GM12878 (cell line): ENCODE measurements at places on chromosomes 5 and 9.

DNA sequence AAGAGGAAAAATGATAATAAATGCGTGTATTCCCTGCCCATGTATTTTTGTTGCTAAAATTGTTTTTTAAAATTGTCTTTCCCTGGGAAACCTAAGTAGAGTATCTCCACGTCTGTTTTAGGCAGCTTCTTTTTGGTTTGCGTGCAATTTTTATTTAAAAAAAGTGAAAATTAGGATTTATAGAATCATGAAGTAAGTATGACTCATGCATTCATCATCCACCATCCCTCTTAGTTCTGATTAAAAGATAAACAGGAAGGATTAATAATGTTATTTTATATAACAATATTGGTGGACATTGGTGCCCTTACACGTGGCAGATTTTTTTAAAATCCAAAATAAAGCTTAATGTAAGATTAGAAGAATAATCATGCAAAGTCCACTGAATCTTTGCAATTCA is 358.7 kb downstream of the MED10 start:
- no peak for DNase-seq

GRCh38 chr9:99222416-99223270 is 561 bp downstream of the SEC61B start:
- DNase-seq, result no peak

DNA sequence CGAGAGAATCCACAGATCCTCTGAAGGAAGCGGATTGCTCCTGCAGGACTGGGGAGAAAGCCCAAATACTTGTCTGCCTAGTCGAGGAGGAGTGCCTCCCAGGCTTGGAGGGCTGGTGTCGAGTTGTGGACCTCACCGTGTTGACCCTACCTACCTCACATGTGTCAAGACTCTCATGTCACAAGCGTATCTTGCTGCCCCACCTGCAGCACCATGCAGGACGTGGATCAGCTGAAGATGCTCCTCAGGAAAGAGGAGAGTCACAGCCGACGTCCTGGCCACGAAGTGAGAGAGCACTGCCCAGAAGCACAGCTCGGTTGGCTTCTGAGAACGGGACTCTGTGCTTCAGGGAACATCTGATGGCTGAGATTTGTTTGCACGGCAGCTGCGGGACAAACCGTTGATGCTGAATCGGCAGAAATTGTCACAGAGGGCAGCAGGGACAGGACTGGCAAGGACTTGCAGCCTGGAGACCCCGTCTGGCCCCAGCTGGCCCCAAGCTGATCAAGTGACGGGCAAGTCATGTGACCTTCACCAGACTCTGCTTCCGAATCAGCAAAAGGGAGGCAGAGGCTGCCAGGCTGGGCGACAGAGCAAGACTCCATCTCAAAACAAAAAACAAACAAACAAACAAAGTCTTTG is 119.1 kb upstream of the ITGA1 start:
- no peak for DNase-seq

- no peak for DNase-seq
These were observed 21.9 kb downstream of the MAMDC2 start for GRCh38 chr9:70065572-70065971.

DNA sequence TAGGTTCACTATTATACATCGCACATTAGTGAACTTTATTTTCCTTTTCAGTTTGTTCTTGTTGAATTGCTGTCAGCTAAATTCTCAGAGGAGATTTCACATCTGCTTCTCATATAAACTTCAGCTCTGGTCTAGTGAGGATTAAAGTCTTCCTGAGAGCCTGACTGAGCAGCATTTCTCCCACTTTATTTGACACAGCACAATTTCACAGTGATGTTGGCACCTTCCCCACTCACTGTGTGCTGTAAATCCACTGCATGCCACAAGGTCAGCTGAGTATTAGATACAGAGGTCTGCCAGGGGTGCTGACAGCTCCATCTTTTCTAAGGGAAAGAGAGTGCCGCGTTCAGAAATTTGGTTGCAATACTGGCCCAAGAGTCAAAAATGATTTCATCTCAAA is 567.4 kb downstream of the PRR16 start:
- no peak for DNase-seq

DNA sequence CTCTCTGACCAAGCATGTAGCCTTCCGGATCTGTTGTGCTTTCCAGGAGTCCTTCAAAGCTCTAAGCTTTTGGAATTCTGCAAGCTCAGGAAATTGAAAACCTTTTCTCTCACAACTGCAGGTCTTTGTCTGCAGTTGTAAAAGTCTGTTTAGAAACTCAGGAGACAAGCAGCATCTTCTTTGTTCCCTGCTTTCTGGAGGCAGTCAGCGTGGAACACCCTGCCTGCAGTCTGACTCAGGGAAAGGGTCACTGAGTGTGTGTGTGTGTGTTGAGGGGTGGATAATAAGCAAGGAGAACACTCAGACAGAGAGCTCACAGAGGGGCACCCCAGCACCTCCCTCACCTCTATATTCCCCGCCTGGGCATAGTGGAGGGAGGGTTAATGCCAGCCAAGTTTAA is 29.1 kb downstream of the KCNIP1 start:
- no peak for DNase-seq

GRCh38 chr5:142015781-142016533 is 3.1 kb upstream of the GNPDA1 start:
- DNase-seq, result no peak

DNA sequence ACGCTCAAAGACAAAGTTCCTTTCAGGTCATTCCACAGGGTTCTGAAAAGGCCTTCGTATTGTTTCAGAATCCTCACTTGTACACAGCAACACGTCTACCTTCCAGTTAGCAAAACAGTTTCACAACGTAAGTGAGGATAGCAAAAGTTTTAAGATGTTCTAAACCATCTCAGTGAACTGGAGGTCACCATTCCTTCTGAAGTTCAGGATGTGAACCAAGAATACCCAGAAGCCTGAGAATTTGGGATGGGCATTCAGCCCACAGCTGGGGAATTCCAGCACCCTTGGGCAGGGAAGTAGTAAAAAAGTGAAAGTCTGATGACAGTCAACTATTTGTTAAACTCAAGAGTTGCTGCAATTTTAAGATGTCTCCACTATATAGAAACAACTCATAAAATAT is 224.5 kb downstream of the BNC2 start:
- DNase-seq, result no peak

GRCh38 chr5:119285070-119285916 is 70.5 kb upstream of the TNFAIP8 start:
- no peak for DNase-seq

DNA sequence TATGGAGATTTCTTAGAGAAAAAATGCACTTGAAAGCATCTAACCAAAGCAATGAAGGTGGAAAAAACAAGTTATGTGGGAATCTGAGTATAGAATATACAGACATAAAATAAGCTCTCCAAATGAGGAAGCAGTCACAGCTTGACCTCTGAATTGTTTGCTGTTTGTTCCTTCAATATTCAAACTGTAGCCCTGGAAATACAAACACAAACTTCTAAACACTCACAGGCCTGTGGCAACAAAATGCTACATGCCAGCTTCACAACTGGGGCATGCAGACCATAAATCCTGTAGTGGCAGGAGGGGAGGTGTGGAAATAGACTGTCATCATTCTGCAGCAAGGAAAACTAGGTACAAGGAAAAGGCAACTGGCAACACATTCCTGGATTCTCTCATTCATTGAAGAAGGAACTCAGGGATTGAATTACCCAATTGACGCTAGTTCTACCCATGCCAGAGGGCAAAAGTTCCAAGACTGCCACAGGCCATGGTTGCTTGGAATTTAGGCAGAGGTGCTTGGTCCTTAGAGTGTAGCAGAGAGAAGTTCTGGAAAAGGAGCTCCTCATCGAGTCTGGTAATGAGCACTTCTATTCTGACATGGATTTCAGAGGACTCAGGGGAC is 349.6 kb downstream of the PDE4D start:
- no peak for DNase-seq

DNA sequence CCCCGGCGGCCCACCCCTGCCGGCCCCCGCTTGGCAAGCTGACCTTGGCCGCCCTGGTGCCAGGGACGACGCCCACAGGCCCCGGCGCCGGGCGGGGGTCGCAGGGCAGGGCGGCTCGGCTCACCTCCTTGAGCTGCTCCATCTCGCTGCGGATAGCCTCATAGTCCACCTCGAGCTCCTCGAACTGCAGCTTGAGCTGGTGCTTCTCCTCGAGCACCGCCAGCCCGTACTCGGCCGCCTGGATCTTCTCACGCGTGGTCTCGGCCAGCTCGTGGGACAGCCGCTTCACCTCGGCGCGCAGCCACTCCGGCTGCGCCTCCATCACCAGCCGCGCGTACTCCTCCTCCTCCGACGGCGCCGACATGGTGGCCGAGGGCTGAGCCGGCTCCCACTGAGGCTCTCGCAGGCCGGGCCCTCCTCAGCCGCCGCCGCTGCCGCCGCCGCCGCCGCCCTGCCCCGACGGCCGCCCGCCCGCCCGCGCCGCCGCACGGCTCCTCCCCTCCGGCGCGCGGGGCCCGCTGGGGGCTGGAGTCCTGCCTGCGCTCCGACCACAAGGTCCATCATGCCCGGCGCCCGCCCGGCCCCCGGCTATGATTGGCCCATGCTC is at the start of gene BICD2:
Gene BICD2 (minus strand): TSS at position 453 of the 607 bp plus-strand sequence. CDS start 89 bp downstream, at position 364.
- DNase-seq, result no peak

DNA sequence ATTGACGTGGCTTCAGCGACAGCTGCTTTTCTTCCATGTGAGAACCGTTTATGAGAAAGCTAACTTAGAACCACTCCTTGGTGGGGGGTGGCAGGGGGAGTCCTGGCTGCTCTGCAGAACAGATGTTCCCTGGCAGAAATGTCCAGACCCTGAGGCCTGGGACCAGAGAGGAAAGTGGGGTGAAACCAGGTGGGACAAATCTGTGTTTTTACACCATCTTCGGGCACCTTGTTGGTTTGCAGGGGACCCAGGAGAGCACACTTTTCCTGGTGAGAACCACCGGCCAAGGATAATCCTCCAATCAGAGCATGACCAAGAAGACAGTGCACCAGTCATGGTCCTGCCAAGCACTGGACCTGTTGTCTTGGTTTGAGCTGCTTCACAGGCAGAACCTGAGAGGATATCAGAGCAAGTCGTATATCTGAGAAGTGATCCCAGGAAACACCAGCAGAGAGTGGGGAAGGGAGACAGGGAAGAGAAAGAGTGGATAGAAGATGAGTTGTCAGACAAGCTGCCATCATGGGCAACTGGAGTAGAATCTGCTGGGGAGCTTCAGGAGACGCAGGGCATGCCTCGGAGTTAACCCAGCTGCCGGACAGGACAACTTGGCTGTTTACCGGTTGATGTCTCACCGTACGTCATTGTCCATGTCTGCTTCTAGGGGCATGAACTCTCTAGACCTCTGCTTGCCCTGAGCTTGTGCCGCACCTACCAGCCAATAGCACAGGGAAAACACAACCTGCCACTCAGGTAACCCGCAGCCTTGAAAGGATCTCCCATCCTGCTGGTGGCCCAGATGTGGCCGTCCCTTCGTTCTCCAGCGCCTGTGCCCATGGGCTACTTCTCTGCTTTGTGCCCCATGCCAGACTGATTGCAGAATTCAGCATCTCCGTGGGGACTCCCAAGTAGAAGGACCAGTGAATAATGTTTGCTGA is 178.4 kb upstream of the MVB12B start:
- no peak for DNase-seq

- DNase-seq, result no peak
These were observed 248.9 kb downstream of the CRB2 start for GRCh38 chr9:123604861-123605260.

DNA sequence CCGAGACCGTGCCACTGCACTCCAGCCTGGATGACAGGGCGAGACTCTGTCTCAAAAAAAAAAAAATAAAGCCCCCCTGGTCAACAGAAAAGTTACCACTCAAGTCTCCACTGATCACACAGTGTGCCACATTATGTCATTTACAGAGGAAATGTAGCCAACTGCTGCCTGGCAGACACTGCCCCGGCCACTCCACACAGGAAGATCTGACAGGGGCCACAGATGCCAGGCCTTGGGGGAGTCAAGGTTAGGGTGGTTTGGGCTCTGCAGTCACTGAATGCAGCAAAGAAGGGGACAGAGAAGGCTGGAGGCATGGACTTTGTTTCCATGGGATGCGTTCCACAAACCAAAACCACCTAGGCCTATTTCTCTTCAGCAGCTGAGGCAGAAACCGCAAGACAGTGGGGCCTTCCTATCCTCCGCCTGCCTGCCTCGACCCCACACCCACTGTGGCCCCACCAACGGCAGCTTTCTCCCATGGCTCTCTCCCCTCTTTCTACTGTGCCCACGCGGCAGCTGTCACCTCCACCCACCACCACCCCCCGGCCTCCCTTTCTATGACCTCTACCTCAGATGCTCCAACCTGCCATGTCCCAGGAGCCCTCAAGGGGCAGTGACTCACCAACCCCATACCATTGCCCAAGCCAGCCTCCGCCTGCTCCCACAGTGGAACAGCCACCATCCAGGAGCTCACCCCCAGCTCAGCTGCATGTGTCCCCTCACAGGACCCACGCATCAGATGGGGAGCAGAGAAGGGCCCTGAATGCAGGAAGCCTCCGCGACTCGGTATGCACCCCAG is 12.4 kb downstream of the IPPK start:
- no peak for DNase-seq

- no peak for DNase-seq
These were observed 5.1 kb upstream of the TESK1 start for GRCh38 chr9:35599763-35600604.
